ENCODE measurements at places on chromosomes 12 and 14.
A peak's percentile ranks its signal among the peaks of the same experiment; 100 is the strongest.

- no peak for DNase-seq
These were observed 708.5 kb downstream of the C12orf50 start for GRCh38 chr12:87320724-87321123.

GRCh38 chr14:96042248-96042930 lies 3.2 kb downstream of the C14orf132 start:
- no peak for DNase-seq

GRCh38 chr14:56708704-56709103 lies 101.6 kb downstream of the OTX2 start:
- no peak for DNase-seq

GRCh38 chr14:77625360-77625759 lies 8.9 kb upstream of the SPTLC2 start:
- DNase-seq: no peak

GRCh38 chr14:53151523-53152183 lies 1.5 kb downstream of the DDHD1 start:
- DNase-seq: peak; percentile 24

GRCh38 chr12:97567619-97568110 lies 105.1 kb downstream of the RMST start:
- no peak for DNase-seq

- no peak for DNase-seq
These were observed 1105.5 kb downstream of the TMEM121 start for GRCh38 chr14:106631879-106632278.

DNA sequence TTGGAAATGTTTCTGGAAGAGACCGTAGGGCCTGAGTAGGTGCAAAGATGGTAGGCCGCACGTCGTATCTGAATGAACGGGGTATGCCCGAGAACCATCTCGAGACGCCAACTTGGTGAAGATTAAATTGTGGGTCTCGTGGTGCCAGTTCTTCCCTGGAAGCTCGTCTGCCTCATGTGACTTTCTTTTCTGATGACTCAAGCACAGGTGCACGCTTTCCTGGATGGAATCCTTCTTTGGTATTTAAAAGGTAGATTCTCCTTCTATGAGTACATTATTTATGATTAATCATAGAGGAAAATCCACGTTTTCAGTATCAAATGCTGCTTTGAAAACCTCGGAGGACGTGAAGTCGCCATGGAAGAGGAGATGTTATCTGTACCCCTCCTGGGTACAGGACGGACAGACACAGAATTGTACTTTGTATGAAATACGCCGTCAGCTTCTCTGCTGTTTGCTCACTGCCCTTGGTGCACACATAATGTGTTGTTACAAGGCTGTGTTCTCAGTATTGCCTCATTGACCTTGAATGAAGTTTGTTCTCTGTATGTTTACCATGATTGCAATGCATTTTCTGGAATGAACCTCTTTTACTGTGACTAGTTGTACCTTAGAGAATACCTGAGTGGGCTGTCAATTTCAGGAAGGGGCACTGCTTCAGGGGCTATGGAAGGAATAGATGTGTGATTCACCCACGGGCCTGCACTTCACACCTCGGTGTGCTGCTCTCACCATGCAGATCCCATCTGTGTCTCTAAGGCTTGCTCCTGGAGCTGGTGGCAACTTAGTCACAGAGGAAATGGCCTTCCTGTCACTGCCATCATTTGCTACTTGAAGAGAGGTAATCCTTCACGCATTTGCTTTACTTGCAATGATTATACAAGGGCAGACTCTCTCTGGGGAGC lies 137.3 kb upstream of the RTL1 start:
- no peak for DNase-seq

DNA sequence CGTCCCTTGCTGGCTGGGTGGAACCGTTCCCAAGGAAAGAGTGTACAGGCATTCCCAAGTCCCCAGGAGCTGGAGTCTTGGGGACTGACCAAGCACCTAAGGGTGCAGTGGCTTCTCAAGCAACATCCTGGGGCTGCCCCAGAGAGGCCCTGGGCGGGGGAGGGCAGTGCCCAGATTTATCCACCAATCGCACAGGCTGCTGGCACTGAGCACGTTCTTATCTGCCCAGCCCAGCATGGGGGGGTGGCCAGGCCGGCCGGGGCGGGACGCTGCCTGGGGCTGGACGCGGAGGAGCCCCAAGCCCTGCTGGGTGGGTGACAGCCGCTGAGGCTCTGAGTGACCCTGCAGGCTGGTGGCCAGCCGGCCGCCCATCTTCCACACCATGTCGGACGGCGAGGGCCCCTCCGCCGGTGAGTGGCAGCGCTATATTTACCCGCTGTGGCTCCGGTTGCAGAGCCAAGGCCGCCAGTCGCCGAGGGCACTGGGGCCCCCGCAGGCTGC lies 53.4 kb downstream of the CYP46A1 start:
- no peak for DNase-seq

DNA sequence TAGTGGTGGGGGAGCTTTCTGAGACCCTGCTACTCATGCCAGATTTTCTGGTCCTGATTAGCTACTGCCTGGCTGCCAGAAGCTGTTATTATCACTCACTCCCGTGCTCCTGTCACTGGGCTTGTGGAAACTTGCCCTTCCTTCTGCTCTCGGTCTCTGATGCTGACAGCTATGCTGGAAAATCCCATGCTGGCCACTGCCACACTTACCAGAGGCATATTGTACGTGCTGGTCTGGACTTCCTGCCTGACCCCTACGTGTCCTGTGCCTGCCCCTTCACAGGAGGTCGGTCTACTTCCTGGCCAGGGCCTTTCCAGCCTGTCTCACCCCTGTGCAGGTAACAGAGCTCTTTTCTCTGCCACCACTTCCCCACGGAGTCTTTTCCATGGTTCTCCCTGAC lies 149.4 kb upstream of the PLEKHG7 start:
- DNase-seq: no peak

DNA sequence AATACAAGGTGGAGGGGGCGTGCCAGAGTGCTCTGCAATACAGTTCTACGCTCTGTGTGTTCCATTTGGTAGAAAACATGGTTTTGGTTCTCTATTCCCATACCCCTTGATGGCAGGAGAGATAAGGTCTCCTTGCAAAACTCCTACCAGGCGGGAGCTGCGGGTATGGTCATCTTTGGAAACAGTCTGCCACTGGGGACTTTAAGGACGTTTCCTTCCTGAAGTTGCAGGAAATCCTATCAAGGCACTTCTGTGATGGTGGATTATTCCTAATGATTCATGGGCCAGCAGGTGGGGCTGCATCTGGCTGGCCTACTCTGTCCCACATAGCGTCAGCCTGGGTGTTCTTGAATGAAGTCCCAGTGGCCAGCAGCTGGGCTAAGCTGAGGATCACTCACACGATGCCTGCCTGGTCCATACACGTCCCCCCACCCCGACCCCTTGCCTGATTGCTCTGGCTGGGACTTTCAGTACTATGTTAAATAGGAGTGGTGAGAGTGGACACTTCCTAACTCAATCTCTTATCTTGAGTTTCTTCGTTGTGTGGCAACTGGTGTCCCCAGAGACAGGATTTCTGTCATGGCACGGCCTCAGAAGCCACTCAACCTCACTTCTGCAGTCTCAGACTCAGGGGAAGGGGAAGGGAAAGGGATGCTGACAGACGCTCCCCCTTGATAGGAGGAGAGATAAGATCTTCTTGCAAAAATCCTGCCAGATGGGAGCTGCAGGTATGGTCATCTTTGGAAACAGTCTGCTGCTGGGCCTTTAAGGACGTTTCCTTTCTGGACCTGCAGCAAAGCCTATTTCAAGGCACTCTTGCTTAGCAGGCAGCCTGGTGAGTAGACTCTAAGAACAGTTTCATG lies 61.0 kb upstream of the FKBP4 start:
- DNase-seq: no peak

DNA sequence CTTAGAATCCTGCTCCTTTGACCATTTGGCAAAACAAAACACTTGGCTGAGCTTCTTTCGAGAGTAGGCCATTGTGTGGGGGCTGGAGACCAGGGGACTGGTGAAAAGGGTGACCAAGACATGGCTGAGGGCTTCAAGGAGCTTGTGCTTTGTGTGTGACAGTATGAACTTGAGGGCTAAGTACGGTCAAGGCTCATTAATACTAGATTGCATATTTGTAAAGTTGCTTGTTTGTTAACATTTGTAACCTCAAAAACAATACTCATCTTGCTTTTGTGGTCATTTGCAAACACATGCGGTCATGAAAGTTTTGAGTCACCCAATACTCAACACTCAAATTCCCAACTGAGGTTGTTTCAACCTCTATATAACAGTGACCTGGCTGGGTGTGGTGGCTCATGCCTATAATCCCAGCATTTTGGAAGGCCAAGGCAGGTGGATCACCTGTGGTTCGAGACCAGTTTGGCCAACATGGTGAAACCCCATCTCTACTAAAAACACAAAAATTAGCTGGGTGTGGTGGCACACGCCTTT lies 42.5 kb downstream of the ZFYVE26 start:
- DNase-seq: no peak

- DNase-seq: peak; percentile 10
These were observed 357.3 kb upstream of the MIS18BP1 start for GRCh38 chr14:45610318-45610717.
